Stimulated activated CD4-positive, alpha-beta T cell treated with anti-CD3 and anti-CD28 coated beads, Interleukin-1b, Interleukin-23, amount 100 ng/mL, for 48 hours (primary cell): ENCODE measurements at places on chromosomes 2 and 18.
A peak's percentile ranks its signal among the peaks of the same experiment; 100 is the strongest.

DNA sequence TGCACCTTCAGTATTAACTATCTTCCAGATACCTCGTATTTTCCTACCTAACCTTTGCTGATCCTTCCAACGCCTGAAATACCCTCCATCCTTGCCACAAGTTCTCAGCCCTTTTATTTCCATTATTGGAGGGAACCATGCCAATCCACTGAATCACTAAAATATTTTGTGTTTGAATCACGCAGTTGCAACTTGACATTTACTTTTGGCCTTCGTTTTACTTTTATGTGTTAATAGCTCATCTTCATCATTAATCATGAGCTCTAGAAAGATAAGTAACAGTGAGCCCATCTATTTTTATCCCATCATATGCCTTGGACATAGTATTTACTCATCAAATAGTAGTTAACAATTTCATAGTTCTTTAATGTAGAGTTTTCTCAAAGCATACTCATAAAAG lies 463.2 kb downstream of the THSD7B start:
- no peak for DNase-seq

GRCh38 chr2:237566401-237567235 lies at the start of gene PRLH:
TSS of gene PRLH (plus strand) at chr2:237566574. CDS start at chr2:237566574, 0 bp downstream.
- no peak for DNase-seq

- no peak for DNase-seq
Observed at GRCh38 chr2:181164699-181165098, 184.3 kb downstream of the UBE2E3 start.

DNA sequence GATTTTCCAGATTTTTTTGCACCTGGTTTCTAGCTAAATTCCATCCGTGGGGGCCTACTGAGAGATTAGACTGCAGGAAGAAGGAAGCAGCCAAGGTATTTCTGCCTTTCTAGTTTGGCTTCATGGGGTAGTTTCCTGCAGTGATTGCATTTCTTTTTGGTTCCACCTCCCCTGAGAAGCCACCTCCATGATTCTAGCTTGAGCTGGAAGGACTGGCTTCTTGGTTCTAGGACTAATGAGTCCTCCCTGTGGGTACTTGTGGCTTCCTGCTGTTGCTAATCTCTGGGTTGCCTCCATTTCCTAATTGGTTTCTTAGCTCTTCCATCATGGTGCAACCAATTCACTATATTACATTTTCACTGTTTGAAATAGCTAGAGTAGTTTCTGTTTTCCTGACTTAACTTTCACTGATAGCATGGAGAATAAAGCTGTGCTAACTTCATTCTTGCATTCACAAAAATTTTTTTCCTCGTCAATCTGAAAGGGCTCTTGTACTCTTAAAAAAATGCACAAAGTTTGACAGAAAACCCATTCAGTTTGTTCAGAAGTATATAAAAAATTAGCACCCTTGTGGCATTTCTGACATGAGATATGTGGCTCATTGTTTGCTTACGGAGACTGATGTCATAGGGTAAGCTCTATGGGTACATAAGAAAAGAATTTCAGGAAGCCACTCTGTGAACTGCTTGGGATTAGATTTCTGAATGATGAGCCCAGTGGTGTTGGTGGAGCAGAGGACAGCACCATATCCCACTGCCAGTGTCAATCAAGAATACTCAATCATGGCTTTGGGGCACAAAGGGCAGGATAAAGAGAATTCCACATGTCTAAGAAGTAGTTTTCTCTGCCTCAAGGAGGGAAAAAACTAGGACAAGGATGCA lies 242.8 kb upstream of the RBMS1 start:
- no peak for DNase-seq

DNA sequence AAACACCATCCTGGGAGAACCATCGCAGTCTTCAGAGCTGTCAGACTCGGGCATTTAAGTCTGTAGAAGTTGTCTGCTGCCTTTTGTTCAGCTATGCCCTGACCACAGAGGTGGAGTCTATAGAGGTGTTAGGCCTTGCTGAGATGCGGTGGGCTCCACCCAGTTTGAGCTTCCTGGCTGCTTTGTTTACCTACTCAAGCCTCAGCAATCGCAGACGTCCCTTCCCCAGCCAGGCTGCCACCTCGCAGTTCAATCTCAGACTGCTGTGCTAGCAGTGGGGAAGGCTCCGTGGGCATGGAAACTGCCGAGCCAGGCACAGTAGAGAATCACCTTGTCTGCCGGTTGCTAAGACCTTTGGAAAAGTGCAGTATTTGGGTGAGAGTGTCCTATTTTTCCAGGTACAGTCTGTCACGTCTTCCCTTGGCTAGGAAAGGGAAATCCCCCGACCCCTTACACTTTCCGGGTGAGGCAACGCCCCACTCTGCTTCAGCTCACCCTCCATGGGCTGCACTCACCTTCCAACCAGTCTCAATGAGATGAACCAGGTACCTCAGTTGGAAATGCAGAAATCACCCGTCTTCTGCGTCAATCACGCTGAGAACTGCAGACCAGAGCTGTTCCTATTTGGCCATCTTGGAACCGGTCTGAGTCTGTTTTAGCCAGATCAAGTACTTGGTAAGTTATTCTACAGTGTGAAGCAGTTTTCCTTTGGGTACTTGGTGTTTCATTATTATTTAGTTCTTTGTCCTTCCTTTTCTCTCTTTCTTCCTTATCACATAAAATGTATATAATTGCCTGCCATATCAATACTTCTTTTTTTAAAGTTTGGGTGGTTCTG lies 71.5 kb downstream of the CDC42EP3 start:
- peak; percentile 23 for DNase-seq

DNA sequence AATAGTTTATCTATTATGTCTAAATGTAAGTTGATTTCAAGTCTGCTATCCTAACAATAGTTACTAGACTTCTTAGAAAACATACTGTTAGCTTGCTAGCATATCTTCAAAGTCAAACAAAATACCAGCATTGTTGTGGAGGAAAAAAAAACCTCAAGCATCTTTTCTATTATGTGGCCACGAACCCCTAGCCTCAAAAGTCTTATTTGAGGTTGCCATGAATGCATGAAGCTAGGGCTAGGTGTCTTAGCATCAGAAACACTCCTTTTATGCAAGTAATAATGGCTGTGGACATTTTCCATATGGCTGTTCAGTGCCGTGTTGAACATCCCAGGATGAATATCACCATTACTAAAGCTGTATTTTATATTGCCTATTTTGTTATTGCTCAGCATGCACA lies 86.6 kb upstream of the OTX1 start:
- no peak for DNase-seq

DNA sequence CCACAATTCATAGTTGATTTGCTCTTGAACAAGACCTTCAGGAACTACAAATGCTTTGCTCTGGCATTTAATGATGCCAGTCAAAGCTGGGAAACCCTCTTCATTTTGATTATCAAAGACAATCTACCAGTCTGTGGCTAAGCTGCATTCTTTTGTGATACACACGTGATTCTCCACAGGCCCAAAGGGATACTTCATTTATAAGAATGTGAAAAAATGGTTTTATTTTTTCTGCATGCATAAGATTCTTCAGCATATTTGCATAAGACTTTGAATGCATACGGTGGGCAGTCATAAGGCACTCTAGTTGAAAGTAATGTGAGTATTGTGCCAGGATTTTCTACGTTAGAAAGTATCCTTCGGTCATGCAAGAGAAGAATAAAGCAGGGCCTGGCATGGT lies 33.0 kb upstream of the ARL5A start:
- no peak for DNase-seq

- DNase-seq, result no peak
Observed at GRCh38 chr18:46482831-46483230, 174.2 kb downstream of the LOXHD1 start.

GRCh38 chr2:20352581-20353216 lies 2.1 kb upstream of the PUM2 start:
- DNase-seq, result no peak

DNA sequence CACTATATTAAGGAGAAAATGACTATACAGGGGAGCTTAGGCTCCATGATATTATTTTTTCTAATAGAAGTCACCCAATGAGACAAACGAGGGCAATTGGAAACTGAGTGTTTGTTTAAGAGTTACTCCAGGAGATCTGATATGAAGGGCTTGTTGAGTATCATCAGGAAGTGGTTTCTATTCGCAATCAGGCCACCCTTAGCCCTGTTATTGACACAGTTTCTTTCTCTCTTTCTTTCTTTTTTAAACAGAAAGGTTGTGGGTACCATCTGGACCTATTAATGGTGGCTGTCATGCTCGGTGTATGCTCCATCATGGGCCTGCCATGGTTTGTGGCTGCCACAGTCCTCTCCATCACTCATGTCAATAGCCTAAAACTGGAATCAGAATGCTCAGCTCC lies 117.3 kb downstream of the DPP4 start:
- DNase-seq, result no peak

GRCh38 chr18:58276789-58277739 lies 233.0 kb downstream of the NEDD4L start:
- DNase-seq, result no peak

- DNase-seq, result no peak
Observed at GRCh38 chr2:164823126-164823525, 18.5 kb downstream of the COBLL1 start.
